NCI-H345 (cell line): ENCODE measurements at places on chromosomes 2 and 18.

DNA sequence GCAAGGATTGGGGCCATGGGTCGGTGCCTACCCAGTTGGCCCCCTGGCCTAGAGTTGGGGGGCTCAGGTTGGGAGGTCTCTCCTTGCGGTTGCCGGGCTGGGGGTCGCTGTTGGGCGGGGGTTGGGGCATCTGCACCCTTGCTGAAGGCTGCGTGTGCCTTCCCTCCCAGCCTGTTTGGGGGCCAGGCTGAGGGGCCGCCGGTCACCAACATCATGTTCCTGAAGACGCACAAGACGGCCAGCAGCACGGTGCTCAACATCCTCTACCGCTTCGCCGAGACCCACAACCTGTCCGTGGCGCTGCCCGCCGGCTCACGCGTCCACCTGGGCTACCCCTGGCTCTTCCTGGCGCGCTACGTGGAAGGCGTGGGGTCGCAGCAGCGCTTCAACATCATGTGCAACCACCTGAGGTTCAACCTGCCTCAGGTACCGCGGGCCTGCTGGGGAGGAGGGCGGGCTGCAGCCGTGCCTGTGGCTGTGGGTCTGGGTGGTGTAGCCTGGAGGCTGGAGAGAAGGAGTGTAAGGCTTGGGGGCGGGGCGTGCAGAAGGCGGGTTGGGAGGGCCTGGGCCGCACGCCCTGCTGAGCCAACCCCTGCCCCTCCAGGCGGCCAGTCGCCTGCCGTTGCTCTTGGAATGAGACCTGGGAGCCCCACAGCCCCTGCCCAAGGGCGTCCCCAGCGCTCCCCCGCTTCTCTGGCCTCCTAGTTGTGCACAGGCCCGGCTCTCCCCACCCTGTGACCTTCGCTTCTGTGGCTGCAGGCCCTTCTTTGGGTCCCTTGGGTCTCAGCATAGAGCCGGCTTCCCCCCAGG, 7.2 kb upstream of the NEU4 start:
- no peak for DNase-seq

- DNase-seq: no peak
Observed at GRCh38 chr2:207283356-207283755, 117.6 kb upstream of the KLF7 start.

GRCh38 chr2:199524689-199525574, 67.2 kb upstream of the SATB2 start:
- no peak for DNase-seq

DNA sequence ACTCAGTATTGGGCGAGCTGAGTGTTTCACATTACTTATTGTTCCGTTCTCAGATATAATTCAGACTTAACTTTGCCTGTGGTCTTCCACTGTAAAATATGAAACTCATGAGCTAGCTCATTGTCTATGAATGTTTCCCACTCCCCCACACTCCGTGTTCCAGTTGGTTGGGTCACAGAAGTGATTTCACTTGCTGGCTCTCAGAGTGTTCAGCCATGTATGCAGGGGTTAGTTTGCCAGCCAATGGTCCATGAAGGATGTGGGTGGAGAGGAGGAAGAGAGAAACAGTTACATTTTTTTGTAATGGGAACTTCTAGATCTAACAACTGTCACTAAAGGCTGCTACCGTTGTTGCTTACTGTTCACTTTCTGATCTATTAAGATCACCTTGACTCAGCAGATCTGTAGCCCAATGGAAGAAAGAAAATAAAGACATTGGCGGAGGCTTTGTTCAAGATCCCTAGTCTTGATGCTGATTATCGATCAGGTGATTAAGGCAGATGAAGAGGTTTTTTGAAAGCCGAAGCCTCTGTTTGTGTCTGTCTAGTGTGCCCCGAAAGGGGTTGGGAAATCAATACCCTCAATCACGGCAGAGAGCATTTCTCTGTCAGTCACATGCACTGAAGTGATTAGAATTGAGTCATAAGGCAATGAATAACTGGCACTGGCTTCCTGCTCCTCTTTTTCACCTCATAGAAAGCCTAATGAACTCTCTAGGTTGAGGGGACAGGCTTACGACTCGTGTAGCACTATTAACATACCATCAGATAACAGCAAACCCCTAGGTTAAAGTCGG, 279.7 kb upstream of the FIGN start:
- DNase-seq: no peak

- DNase-seq: peak; percentile 28
Observed at GRCh38 chr18:31741097-31741735, 19.5 kb downstream of the SLC25A52 start.
